Astrocyte of the hippocampus (primary cell): ENCODE measurements at places on chromosomes 1 and 21.
A peak's percentile ranks its signal among the peaks of the same experiment; 100 is the strongest.

DNA sequence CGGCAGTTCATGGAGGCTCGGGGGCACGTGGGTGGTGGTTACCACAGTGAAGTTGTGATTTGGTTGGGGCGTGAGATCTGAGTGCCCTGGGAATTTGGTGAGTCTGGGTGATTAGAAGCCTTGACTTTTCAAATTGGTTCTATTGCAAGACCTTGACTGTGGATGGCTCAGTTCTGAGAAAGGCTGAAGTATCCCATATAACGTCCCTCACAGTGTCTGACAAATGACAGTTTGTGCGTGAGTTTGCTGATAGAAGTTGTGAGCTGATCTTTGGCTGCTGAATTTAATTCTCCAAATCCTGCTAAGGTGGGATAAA is 549 bp downstream of the MSH4 start:
- DNase-seq = no peak

DNA sequence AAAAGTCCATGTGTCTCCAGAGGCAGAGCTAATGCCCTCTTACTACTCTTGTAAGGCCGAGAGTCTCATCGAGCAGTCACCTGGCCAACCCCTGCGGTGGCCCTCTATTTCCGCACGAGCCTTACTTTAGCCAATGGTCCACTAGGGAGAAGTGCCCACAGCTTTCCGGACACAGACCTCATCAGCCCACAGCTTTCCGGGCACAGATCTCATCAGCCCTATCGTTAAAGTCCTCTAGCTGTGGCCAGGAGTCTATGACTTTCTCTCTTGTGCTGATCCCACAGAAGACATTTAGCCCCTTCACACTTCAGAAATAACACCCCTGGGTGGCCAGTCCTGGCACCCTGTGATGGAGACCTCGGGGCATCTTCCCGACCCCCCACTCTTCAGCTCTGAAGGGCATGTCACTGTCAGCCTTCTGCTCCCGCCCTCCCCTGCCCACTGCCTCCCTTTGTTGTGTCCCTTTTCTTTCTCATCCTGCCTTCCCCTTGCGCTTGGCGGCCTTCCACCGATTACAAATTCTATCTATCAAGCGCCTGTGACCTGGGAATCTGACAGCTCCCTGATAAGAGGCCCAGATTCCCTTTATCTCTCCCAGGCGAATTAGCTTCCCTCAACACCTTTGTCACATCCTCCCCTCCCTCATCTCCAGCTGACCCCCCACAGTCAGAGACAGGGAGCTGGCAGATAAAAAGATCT is 161.0 kb downstream of the PLXNA2 start:
- DNase-seq = no peak

GRCh38 chr1:88350648-88351047 is 333.4 kb upstream of the PKN2 start:
- DNase-seq = no peak

GRCh38 chr1:109208394-109208793 is 5.3 kb upstream of the SARS1 start:
- no peak for DNase-seq

- peak; percentile 45 for DNase-seq
Observed at GRCh38 chr1:178870944-178871343, at the start of gene ANGPTL1. Gene ANGPTL1, minus strand, starts transcription at chr1:178871077. Its CDS starts 5,301 bp downstream, at chr1:178865776.

- DNase-seq = peak; percentile 42
Observed at GRCh38 chr1:42680921-42681683, 1.1 kb upstream of the YBX1 start.

- DNase-seq = peak; percentile 16
Observed at GRCh38 chr1:171185091-171185490, at the start of gene FMO2. Gene FMO2, plus strand, starts transcription at chr1:171185300. Its CDS starts 414 bp downstream, at chr1:171185714.

GRCh38 chr1:30520476-30520875 is 202.9 kb downstream of the MATN1 start:
- DNase-seq = no peak

- DNase-seq = peak; percentile 54
Observed at GRCh38 chr21:35294231-35294898, 245.3 kb upstream of the RUNX1 start.

- peak; percentile 45 for DNase-seq
Observed at GRCh38 chr1:10402729-10403274, 3.9 kb downstream of the PGD start.

DNA sequence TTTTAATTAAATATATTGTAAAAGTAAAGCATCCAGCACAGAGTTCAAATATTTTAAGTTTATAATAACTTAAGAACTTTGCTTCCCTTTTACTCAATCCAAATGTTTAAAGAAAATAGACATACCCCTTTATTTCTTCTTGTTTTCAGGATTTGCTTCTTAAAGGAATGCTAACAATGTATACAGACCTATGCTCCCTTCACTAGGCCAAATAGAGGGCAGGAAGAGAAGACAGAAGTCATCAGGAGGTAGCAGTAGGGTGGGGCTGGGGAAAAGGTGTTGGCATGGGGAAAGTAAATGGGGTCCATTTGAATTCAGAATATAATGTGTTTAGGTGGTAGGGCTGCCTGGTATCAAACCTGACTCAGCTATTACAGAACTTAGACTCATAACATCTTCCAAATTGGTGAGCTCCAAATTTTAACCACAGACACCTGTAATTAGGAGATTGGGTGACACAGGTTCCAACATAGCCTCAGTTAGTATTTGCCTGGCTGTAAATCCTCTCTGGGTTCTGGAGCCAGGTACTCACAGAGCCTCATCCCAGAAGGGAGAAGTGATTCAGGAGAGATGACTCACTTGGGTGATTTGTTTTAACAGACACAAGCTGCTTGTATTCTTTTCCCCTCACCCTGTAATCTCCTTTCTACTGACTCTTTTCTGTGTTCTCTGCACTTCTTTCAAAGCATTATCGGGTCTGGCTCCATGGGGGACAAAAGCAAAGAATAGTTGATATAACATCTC is 60.1 kb upstream of the DUSP10 start:
- DNase-seq = peak; percentile 47

DNA sequence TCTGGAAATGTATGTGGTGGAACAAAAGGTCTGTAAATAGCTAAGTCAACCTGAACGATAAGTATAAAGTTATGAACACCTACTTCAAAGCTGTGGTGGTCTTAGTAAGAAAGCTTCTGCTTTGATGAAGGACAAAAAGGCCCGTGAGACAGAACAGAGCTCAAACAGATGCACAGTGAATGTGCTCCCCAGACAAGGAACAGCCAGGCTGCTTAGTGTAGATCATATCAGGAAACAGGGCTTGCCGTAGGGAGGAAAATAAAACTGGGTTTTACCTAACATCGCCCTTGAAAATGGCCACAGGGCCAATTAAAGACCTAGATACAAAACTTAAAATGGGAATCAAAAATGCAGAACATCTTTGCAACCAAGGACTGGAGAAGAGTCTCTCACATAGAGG is 40.2 kb downstream of the PRSS38 start:
- no peak for DNase-seq

GRCh38 chr21:45887788-45888187 is 93.8 kb upstream of the COL6A1 start:
- no peak for DNase-seq

DNA sequence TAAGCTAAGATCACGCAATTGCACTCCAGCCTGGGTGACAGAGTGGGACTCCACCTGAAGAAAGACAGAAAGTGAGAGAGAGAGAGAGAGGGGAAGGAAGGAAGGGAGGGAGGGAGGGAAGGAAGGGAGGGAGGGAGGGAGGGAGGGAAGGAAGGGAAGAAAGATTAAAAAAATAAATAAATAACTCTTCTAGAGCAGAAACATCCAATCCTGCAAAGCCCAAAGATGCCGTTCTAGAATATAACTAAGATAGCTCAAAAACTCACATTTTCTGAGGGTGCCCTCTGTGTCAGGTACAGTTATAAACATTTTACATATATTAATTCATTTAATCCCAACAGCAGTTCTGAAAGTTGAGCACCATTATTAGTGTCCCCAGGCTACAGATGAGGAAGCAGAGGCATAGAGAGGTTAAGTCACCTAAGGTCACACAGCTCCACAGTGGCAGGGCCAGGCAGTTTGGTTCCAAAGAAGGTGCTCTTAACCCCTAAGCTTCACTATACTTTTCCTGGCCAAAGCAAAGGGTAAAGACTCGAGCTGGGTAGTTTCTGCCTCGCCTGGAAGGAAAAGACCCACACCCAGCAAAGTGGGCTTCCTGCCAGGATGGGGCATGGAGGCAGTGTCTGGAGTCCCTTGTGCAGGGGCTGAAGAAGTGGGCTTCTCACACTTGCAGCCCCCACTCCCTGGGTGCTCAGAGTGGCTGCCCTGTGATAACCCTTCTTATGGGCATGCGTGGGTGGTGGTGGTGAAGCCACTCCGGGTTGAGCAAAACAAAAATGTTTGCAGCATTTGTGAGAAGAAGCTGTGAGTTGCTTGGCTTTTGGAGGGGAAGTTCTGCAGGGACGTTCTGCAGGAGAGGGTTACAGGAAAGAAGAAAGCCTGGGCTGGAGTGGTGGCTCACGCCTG is 7.9 kb upstream of the PIK3CD start:
- DNase-seq = no peak

GRCh38 chr1:55050283-55050682 is 10.9 kb downstream of the PCSK9 start:
- DNase-seq = peak; percentile 82

- DNase-seq = no peak
Observed at GRCh38 chr1:43602990-43603389, 47.0 kb upstream of the KDM4A start.

GRCh38 chr1:223363057-223363855 is 720 bp downstream of the SUSD4 start:
- peak; percentile 50 for DNase-seq
